CD4-positive, alpha-beta T cell (primary cell): ENCODE measurements at places on chromosomes 16 and 17.
A peak's percentile ranks its signal among the peaks of the same experiment; 100 is the strongest.

GRCh38 chr17:56821847-56822534 lies 11.7 kb downstream of the C17orf67 start:
- no peak for DNase-seq

GRCh38 chr17:32348483-32348800 lies 1.5 kb upstream of the ZNF207 start:
- no peak for DNase-seq

DNA sequence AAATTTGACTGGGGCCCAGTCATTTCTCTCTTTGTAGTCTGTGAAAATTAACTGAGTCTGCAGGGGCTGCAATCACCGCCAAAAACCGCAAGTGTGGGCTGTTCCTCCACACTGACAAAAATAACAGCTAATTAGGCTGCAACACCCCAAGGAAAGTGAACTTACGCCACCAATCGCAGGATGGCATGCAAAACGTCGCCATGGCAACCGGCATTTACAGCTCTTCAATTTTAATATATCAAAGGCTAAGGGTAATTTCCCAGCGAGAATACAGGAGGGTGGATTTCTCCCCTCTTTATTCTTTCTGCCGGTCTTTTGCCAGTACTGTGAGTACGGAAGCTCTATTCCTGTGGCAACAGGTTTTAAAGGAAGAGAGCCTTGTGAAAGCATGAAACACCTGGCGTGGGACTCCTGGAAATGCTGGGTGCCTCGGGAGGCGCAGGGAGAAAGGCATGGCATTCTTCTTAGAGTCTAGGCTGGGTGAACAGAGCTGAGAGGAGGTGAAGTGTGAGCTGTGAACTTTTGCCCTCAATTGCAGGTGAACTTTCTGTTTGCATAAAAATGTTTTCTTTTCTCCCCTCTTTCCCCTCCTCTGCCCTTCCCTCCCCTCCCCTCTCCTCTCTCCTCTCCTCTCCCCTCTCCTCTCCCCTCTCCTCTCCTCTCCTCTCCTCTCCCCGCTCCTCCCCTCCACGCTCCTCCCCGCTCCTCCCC lies 399.7 kb downstream of the XYLT1 start:
- peak; percentile 85 for DNase-seq

GRCh38 chr17:48055531-48056245 lies 7.5 kb downstream of the NFE2L1 start:
- DNase-seq = no peak

DNA sequence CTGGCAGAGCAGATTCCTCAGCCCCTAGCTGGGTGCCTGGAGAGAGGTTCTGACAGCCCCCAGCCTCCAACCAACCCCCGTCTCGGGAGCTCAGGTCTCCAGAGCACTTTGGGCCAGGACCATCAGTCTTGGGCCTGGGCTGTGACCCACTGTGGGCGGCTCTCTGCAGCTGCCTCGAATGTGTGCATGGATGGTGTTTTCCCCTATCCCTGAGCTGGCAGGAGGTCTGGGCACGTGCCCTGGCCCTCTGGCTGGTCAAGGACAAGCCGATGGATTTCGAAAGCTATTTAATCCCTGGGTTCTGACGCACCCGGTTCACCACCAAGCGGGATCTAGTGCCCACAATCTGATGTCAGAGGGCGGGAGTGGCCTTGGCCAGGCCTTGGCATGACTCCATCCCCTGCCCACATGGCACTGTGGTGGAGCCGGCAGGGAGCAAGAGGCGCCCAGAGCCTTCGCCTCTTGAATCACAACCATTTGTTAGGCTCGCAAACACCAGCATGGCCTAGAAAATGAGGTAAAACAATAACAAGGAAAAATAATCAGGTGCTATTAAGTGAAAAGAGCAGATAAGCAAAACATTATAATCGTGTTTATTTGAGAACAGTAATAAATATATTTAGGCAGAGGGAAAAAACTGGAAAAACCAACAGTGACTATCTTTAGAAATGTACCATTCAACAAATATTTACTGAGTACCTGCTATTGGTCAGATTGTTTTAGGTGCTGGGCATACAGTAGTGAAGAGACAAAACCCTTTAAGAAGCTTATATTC lies 69.3 kb upstream of the TOB1 start:
- no peak for DNase-seq

DNA sequence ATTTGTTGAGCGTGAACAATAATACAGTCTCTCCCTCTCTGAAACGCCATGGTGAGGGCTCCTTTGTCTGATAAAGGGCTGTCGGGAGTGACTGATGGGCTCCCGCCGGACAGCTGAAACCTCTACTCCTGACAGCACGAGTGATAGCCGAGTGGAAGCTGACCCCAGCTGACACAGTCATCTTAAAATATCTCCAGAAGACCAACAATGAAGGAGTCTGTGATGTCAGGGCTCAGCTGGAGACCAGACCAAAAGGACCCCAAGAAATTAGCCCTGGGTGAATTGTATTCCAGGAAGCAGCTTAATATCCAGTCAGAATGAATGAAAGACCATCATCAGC lies 22.4 kb downstream of the CCDC182 start:
- DNase-seq = no peak

DNA sequence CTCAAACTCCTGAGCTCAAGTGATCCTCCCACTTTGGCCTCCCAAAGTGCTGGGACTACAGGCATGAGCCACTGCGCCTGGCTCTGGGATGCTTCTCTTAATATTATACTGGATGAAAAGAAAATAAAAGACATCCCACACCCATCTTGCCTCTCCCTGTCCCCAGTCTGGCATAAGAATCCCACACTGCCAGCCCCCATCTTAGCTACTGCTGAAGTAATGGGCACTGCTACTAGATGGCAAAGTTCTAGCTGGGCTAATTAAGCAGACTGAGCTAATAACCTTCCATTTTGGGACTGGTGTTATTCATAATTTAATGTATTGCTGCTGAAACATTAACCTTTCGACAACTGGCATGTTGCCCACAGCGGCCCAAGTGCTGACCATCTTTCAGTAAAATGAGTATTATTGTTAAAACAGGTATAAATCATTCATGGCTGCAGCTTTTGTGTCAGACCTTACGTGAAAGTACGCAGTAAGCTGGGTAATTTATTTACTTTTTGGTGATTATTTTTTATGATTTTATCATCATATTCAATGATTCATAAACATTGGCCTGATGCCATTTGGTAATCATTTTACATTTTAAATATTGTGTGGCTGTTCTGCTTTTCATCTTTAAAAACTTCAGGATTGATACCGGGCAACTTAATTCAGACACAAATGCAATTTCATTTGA lies 47.4 kb upstream of the ZFHX3 start:
- no peak for DNase-seq

DNA sequence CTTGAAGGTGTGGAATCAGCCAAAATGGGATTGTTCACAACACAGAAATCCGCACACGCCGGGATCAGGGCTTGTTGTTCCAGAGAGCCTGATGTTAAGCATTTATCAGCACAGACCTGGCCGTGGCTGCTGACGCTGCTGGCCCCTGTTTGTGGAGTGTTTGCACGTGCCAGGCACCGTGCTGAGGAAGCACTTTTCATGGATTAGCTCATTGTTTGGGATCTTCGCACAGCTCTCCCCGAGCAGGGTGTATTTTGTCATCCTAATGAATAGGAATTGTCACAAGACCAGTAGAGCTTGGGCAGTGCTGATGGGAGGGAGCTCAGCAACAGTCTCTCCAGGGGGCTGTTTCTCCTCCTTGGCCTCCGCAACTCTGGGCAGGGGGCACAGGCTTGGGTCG lies 160.4 kb upstream of the PLCG2 start:
- no peak for DNase-seq

DNA sequence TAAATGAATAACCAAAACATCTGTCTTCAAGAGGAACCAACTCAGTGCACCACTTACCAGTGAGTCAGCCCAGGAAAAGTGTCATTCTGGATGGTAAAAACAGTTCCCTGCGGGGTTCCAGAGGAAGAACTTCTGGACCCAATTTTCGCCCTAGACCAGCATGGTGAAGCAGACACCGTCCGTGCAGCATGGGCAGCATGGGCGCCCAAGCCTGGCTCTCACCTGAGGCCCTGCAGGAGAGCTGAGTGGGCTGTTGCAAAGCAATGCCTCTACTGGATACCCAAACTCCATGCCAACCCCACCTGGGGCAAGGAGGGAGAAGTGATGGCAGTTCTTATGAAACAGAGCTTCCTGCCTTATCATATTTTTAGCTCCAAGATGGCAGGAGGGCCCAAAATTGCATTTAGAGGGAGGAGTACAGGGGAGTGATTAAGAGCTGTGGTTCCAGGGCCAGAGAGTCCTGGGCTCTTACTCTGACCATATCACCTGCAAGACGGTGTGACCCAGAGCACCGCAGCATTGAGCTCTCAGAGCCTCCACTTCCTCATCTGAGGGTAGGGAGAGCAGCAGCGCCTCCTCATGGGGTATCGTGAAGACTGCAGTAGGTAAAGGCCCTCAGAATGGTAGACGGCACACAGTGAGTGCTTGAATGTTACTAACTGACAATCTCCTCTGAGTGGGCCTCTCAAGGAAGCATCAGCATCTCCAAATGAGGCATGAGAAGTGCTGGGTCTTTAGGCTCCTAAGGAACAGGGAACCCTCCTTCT lies 16.6 kb upstream of the INPP5K start:
- DNase-seq = peak; percentile 54

- DNase-seq = peak; percentile 58
These were observed at the start of gene GPRC5B for GRCh38 chr16:19884611-19885450. Gene GPRC5B (minus strand): TSS chr16:19884848. CDS start chr16:19872845, 12,003 bp downstream.

- DNase-seq = no peak
These were observed 26.5 kb upstream of the GSG1L start for GRCh38 chr16:28089992-28090365.

- DNase-seq = no peak
These were observed 100.5 kb downstream of the PLCG2 start for GRCh38 chr16:81879625-81880024.

GRCh38 chr17:37802712-37803416 lies 58.0 kb upstream of the HNF1B start:
- no peak for DNase-seq

- no peak for DNase-seq
These were observed 63.9 kb downstream of the TNRC6C start for GRCh38 chr17:78022425-78022824.

DNA sequence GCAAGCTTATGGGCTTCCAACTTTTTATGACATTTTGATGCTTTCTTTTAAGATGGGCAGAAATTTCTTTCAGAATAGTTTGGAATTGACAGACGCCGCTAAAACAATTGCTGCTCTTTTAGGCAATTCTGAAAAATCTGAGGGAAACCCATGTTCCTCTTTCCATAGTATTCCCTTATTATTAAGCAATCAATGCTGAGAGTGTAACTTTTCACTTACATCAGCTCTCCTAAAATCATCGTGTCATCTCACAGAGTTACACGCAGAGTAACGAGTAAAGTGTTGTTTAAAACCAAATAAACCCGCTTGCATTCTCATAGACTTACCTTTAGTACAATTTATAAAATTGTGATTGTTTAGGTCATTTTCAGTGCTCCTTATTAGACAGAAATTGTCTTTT lies 150.6 kb downstream of the MAF start:
- no peak for DNase-seq

- no peak for DNase-seq
These were observed 338.3 kb downstream of the CA10 start for GRCh38 chr17:51820252-51820651.

GRCh38 chr17:61756561-61756960 lies 106.8 kb downstream of the BRIP1 start:
- no peak for DNase-seq

DNA sequence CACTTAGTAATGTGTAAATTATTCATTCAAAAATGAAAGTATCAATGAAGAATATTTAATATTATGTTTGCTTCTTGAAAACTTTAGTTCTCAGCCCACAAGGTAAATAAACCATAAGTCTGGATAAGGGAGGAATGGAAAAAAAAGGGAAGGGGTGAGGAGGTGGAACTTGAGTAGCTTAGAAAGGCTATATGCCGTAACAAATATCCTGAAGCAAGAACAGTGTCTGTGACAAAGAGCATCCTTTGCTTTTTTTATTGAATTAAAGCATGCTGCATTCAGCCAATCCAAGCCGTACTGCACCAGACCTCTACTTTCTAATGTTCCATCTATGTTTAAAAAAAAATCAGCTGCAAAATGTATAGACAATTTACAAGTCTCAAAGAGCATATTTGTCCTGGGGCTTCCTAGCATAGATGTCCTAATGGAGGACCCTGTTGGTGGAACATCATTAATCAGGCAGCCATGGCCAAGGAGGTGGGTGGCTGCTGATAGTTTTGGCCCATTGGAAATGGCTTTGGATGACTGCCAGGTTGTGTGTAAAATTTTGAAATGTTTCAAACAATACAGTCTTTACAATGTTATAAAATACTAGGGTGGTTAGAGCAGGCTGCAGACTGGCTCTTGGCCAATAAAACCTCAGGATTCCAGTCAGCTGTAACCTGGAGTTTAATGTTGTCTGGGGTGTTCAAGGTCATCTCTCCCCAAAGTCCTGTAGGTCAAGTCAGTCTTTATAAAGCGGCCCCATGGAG lies 895.8 kb upstream of the SOX9 start:
- DNase-seq = no peak

GRCh38 chr17:76968707-76969597 lies 100.7 kb downstream of the MGAT5B start:
- DNase-seq = peak; percentile 36

DNA sequence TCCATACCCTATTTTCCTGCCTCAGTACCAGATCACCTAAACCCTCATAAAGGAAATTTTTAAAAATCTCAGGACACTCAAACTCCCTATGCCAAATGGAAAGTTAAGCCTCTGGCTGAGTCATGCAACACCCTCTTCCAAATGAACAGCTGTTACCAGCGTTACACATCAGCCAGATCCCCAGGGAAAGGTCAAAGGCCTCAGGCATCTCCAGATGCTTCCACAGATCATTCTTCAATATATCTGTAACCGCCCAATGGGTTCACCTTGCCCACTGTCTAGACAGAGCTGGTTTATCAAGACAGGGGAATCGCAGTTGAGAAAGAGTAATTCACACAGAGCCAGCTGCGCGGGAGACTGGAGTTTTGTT lies 29.1 kb upstream of the SHCBP1 start:
- no peak for DNase-seq

GRCh38 chr17:4508207-4508606 lies 9.5 kb downstream of the SPNS2 start:
- no peak for DNase-seq

DNA sequence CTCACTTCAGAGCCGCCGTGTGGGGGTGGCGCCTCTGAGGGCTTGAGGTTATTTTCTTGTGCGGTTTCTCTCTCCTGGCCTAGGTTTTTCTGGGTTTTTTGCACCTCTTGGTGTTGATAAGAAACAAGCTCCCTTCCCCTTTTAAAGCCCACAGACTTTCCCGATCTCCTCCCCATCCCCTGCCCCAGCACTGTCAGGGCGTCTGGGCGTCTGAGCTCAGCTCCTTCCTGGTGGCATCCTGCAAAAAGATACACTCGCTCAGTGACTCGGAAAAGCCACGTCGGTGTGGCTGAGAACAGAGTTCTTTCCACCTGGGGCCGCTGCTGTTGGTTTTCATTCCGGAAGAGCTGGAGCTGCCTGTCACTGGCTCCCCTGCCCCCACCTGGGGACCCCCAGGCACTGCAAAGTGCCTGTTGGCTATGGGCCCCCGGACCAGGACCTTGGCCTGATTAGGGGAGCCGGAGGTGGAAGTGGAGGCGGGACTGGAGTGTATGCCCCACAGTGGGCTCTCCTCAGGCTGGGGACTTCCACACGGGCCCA lies 14.5 kb downstream of the BAIAP2 start:
- no peak for DNase-seq
